ENCODE measurements at places on chromosomes 16 and 17. TPM values are rescaled to one million over a fixed set of nuclear protein-coding genes. Genes with fewer than 3 reads are reported as not detected.

DNA sequence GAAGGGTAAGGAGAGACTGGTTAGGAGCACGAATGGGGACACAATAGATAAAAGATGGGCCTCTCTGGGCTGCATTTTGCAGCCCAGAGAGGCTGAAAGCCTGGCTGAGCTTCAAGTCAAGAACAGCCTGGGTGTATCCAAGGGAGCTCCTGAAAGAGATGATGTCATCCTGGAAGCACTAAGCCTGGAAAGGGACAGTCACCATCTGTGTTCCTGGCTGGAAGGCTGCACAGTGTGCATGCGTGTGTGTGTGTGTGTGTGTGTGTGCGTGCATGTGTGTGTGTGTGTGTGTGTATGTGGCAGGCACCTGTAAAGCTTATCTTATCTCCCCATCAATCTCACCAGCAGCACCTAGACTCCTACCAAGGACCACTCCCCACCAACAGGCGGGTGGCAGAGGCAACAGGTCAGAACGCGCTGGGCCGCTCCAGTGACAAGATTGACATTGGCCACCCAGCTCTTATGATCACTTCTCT lies 44.1 kb downstream of the COG7 start:
- no peak for DNase-seq

DNA sequence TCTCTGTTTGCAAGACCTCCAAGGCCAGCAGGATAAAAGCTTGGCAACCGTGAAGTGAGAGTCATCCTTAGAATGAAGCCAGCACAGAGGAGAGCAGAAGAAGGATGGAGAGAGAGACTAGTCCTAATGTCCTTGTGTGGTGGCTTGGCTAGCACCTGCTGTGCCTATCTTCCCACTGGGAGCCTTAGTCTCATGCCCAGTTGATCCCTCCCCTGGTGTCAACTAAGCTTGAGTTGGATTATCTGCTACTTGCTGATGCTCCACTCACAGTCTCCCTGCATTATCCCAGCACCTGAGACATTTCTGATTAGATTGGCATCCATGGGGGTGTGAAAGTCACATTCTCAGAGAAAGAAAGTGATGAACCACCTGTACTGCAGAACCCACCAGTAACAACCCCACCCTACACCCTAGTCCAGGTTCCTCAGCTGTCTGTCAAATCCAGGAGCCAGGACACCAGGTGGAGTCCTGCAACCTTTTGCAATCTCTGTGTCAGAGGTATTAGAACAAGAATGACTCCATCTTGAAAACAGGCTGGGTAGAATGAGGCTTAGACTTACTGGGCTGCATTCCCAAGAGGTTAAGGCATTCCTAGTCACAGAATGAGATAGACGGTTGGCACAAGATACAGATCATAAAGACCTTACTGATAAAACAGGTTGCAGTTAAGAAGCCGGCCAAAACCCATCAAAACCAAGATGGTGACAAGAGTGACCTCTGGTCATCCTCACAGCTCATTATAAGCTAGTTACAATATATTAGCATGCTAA lies 460.2 kb upstream of the C16orf82 start:
- DNase-seq = no peak

DNA sequence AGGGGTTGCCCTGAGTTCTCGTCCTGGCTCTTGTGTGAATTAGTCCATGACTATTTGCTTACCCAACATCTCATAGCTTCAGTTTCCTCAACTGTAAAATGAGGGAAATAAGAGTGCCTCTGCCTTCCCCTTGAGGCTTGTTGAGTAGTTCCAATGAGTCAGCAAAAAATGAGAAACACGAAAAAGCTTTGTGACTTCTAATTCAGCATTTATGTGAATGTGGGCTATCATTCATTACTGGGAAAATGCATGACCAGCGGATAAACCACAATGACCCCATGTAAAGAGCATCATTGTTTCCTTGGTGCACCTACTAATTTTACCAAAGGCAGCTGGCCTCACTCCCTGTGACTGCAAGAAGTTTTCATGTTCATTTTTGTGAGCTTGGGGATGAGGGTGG lies 374.6 kb upstream of the HSBP1 start:
- no peak for DNase-seq

DNA sequence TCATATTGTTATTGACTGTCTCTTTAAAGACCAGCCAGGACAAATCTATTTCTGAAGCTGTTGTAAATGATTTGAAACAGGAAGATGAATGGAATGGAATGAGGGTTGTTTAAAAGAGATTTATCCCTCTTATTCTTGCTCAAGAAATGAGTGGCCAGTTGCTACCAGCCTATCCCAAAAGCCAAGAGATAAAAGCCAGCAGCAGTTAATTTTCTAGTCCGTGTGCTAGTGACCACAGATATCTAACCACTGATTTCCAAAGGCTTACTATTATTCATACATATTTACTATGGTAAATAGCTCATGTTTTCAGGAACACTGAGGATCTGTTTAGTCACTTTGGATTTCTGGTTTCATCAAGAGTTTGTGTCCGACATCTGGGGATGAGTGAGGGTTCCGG lies 105.7 kb downstream of the CDH13 start:
- DNase-seq = no peak

- DNase-seq = no peak
Observed at GRCh38 chr16:23941963-23942564, 106.3 kb downstream of the PRKCB start.

DNA sequence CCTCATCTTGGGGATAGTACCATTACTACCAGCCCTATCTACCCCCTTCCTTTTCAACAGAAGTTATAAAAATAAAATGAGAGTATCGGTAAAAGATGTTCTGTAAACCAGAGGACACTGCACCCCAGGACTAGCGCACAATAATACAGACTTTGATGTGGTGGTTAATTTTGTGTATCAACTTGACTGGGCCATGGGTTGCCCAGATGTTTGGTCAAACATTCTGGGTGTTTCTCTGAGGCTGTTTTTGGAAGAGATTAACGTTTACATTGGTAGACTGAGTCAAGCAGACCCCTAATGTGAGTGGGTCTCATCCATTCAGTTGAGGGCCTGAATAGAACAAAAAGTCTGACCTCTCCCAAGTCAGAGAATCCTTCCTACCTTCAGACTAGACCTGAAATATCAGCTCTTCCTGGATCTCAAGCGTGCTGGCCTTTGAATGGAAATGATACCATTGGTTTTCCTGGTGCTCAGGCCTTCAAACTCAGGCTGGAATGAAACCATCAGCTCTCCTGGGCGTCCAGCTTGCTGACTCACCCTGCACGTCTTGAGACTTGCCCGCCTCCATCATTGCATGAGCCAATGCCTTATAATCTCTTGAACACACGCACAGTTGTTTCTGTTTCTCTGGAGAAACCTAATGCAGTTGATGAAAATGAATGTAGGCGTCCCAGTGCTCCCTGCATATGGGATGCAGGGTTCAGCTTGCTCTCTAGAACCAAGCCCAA lies 10.1 kb downstream of the MRM1 start:
- DNase-seq = no peak

DNA sequence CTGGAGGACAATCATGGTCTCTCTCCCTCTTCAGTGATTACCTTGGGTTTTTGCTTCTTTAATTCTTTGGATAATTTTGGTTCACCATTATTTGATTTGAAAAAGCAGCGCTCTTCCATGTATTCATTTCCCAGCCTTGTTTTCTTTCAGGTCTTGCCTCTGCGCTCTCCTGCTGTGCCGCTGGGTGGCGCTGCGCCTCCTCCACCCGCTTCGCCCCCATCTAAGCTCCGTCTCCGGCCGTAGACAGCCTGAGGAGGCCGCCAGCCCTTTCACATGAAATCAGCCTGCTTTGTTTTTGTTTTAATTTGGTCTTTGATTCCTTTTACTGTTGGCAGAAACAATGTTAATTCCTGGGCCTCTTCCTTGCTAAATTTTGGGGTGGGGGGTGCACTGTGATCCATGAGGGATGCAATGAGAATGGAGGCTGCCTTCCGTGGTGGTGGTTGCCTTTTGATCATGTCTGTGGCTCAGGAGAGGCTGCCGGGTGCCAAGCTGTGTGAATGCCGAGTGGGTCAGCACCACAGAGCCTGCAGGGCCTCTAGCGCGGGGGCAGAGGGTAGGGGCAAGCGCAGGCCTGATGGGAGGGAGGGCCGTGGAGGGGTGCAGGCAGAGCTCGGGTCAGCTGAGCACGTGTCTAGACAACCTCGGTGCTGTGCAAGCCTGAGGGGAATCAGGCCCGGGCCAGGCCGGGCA lies 64.1 kb downstream of the PLD6 start:
- no peak for DNase-seq

- no peak for DNase-seq
Observed at GRCh38 chr17:50268743-50269275, 5.5 kb upstream of the TMEM92 start.

DNA sequence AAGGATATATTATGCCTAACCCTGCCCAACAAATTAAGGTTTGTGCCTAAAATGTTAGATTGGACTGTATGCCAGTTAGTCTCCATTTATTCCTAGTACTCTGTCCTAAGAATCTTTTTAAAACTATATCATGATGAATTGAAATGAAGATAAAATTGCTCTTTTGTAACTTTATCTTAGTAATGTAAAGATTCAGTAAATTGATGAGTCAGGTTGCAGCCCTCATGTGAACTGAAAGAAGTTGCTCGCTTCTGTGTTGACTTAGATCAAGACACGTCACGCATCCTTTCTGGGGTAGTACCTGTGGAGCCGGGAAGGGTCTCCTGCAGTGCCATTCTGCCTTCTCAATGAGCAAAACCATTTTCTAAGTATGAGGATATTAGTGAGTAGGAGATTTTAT lies 63.3 kb downstream of the GAN start:
- DNase-seq = no peak

DNA sequence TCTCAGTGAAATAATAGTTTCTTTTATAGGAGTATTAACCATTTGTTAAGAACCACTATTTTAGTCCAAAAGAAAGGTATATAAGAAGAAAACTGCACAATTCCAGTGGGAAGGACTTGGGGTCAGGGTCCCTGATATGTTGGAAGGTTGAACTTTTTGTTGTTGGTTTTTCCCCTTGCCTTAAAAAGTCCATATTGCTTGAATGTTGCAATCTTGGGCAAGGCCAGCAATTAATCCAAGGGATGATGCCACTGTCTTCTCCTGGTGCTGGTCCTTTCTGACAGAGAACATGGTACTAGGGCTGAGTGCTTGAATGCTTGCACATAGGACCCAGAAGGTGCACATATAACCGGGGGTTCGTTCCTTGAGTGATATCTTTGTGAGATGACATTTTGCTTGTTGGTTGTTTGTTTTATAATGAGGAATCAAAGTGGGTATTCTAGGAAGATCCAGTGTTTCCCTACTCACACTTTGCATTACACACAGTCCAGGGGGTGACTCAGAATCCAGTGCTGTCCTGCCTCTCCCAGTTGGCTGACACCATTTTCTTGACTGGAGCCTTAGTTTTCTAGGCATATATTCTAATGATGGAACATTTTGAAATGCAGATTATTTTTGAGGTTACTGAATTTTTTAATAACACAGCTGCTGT lies 54.9 kb downstream of the SIAH1 start:
- DNase-seq = no peak

GRCh38 chr17:18925187-18925586 lies 26.8 kb upstream of the SLC5A10 start:
- no peak for DNase-seq

DNA sequence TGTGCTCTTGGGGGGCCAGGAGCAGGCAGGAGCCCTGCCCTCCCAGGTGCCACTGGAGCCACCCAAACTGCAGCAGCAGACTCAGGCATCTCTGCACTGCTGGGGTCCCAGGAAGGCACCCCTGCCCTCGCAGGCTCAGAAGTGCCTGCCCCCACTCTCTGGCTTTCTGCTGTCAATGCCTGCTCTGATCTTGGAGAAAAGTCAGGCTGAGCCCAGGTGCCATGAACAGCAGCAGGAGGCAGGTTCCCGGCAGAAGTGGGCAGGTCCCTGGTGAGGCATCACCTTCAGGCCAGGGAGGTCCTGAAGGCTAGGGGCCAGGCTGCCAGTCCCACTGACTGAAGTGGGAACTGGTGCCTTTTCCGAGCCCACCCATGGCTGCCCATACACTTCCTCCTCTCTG lies 106.5 kb downstream of the MGAT5B start:
- DNase-seq = no peak

GRCh38 chr16:3816326-3816725 lies 64.2 kb downstream of the CREBBP start:
- no peak for DNase-seq

DNA sequence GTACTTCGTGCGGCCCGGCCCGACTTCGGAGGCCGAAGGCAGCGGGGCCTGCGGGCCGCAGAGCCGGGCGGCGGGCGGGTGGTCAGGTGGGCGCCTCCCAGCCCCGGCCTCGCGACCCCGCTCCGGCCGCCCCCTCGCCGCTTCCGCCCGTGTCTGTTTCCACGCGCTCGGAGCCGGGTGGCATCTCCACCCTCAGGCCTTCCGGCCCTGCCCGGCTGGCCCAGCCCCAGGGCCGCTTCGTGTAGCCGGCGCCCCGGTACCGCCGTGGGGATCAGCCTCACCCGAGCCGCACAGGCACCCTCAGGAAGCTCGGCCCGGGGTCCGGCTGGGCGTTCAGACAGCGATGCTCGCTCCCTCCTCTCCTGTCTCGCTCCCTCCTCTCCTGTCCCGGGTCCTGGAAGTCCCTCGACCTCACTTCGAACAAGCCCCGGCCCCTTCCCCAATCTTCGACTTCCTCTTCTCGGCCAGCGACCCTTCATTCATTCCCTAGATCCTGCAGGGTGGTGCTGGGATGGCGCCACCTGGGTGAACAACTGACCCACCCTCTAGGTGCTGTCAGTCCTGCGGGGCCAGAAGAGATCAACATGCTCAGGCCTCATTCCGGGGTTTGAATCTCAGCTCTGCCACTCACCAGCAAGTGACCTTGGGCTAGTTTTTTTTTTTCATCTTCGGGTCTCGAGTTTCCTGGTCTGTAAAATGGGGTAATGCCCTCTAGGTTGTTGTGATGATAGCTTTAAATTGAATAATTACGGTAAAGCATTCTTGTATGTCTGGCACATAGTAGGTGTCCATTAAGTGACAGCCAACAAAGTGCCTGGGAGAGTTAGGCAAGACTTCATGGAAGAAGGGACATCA lies 610 bp downstream of the VPS4A start:
- DNase-seq = peak; percentile 22

DNA sequence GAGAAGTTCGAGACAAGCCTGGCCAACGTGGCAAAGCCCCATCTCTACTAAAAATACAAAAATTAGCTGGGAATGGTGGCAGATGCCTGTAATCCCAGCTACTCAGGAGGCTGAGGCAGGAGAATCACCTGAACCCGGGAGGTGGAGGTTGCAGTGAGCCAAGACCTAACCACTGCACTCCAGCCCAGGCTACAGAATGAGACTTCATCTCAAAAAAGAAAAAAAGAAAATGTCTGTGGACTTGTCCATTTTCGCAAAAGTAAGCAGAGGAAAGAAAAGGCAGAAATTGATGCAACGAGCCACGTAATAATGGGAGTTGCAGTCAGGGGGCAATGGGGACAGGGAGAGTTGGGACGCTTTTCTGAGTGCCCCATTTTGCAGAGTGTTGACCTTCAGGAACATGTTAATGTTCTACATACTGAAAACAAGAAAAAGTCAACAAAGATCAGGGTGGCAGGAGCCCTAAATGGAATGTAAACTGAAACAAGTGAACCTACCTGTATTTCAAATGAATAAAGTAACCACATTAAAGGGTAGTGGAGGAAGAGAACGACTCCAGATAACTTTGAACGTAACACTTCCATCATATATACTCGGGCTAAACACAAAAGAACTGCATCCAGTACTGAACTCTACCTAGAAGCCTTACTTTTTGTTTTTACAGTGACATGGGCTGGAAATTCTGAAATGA lies 76.4 kb downstream of the CNGB1 start:
- no peak for DNase-seq

- no peak for DNase-seq
Observed at GRCh38 chr16:12800817-12801216, 2.9 kb downstream of the CPPED1 start.

The LYRM9 gene
- 36.1 TPM for polyA plus RNA-seq

The CEP295NL gene
- not detected for polyA plus RNA-seq

The ABCA3 gene
- 5.2 TPM for polyA plus RNA-seq

The MAPT gene
- polyA plus RNA-seq = 8.1 TPM

The TBC1D26 gene
- polyA plus RNA-seq = 0.53 TPM

The NOL3 gene
- polyA plus RNA-seq = 7.6 TPM

The NUDT16L1 gene
- 53.0 TPM for polyA plus RNA-seq

The PYY gene
- 0.73 TPM for polyA plus RNA-seq

Data from renal cortex interstitium (tissue), 15 donors.